ENCODE measurements at places on chromosomes 1 and 21.

- DNase-seq, result no peak
Measured at GRCh38 chr1:243686159-243686558, 163.9 kb downstream of the AKT3 start.

GRCh38 chr1:204711947-204712701 lies 26.6 kb upstream of the LRRN2 start:
- no peak for DNase-seq

DNA sequence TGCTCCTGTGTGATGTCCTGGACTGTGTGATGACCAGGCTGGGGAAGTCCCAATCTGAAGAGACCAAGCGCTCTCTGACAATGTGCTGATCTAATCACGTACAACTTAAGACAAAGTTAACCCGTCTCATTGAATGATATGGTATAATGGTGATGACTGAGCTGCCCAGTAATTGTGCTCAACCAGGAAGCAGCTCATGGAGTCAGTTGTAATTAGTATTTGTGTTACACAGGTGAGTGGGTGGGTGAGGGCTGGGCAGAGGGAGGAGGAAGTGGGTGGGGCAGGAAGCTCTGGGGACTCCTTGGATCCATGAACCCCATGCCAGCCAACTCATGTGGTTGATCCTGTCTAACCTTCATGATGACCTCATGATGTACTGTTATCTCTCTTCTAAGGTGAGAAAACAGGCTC lies 8.7 kb upstream of the ECE1 start:
- no peak for DNase-seq

- DNase-seq, result no peak
Measured at GRCh38 chr1:28161751-28162150, 14.7 kb downstream of the PTAFR start.

DNA sequence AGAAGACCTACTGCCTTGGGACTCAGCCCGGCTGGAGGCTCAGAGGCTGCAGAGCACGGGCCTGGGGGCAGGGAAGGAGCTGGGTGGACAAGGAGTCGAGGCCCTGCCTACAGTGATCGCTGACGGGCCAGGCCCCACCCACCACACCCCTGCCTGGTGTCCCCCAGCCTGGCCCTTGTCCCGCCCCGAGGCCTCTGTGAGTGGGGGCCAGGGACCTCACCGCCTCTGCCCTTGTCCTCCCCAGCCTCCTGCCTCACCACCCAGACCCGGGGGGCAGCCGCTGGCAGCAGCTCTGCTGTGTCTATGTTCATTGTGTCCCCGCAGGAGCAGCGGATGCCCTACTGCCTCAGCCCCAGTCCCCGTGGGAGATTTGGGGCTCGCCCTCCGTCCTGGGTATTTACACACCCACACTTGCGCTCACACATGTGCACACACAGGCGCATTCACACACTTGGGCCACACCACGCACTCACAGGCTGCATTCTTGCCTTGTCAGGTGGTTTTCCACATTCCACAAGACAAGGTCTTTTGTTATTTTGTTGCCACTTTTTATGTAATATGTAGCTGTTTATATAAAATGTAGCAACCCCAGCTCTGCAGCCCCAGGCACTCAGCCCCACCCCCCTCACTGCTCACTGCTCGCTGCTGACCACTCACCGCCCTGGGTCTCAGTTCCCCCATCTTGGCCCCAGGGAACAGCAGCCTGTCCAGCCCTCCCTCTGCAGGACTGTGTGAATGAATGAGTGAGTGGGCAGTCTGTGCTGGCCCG lies 7.3 kb downstream of the PFKL start:
- DNase-seq, result no peak

DNA sequence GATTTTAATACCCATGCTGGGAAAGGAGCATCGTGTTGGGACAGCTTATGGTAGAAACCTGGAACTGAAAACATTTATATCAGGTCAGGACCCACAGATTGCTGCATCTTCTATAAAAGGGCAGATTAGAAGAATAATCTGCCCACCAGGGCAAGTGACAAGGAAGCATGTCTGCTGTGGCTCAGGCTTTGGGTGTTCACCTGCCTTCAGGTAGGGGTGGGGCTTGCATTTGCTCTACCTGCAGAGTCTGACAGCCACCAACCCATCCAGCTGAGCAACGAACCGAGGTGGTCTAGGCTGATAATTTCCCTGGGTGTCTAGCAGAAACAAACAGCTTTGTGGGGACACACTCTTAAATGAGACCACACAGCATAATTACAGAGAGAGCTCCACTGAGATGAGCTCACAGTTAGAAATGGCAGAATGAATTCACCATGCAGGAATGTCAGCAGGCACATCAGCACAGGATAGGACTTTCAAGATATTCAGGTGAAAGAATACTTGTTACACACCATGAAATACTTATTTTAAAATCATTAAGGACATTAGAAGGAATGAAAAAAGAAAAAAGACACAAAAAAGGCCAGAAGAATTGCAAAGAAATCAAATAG lies 36.1 kb upstream of the B3GALT5 start:
- no peak for DNase-seq

GRCh38 chr1:18998016-18998724 lies 41.7 kb upstream of the IFFO2 start:
- no peak for DNase-seq
